Stimulated activated CD4-positive, alpha-beta T cell treated with anti-CD3 and anti-CD28 coated beads, Interleukin-4, amount 100 ng/mL, for 24 hours (primary cell): ENCODE measurements at places on chromosomes 3 and 15.

- no peak for DNase-seq
These were observed 13.4 kb downstream of the SEMA7A start for GRCh38 chr15:74420193-74420905.

- DNase-seq, result no peak
These were observed 48.9 kb downstream of the CYP11A1 start for GRCh38 chr15:74318376-74319137.

- no peak for DNase-seq
These were observed 367.3 kb downstream of the EPHA6 start for GRCh38 chr3:97181704-97182103.

- DNase-seq, result no peak
These were observed 17.8 kb downstream of the PRICKLE2 start for GRCh38 chr3:64207289-64208080.
